ENCODE measurements at places on chromosomes 1 and 21.

GRCh38 chr1:169680377-169681019 lies 30.9 kb downstream of the SELL start:
- DNase-seq, result no peak

DNA sequence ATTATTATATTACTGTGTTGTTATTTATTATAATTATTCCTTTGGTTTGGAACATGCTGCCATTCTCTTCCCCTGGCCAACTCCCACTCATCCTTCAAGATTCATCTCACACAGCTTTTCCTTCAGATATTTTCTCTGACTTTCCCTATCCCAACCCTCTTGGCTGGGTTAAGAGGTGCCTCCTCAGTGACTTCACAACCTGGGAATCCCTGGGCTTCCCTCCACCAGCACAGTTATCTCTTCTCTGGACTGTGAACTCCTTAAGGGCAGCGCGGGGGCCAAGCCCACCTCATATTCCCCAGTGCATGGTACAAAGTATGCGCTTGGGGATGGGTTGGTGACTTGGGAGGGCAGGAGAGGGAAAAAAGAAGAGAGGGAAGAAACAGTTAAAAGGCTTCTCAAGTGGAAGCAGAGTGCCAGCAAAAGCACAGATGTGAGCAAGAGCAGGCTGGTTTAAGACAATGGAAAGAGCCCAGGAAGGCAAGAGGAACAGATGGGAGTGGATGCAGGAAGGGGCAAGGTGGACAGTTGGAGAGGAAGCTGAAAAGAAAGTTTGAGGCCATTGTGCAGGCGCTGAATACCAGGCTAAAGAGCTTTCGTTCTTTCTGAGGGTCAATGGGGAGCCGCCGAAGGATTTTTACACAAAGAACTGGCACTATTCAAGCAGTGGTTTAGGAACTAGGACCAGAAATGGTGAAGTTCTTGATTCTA lies 132.3 kb downstream of the BEND5 start:
- DNase-seq, result no peak

- no peak for DNase-seq
Measured at GRCh38 chr1:151978922-151979321, 14.7 kb downstream of the S100A10 start.

DNA sequence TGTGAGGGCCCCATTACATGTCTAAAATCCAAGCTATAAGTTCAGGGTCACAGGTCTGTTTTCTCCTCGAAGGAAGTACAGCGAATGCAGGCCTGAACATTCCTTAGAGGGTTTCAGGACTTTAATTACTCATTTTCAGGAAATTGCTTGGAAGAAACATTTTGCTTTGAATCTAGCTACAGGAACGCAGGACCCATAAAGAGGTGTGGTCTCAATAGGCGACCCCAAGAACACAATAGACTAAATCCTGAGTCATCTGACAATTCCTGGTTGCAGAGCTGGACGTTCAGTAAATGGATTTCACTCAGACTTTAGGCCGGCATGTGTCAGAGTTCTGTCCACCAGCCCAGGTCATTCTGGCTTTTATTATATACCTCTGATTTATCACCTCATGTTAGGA lies 1.0 kb upstream of the ERG start:
- no peak for DNase-seq

DNA sequence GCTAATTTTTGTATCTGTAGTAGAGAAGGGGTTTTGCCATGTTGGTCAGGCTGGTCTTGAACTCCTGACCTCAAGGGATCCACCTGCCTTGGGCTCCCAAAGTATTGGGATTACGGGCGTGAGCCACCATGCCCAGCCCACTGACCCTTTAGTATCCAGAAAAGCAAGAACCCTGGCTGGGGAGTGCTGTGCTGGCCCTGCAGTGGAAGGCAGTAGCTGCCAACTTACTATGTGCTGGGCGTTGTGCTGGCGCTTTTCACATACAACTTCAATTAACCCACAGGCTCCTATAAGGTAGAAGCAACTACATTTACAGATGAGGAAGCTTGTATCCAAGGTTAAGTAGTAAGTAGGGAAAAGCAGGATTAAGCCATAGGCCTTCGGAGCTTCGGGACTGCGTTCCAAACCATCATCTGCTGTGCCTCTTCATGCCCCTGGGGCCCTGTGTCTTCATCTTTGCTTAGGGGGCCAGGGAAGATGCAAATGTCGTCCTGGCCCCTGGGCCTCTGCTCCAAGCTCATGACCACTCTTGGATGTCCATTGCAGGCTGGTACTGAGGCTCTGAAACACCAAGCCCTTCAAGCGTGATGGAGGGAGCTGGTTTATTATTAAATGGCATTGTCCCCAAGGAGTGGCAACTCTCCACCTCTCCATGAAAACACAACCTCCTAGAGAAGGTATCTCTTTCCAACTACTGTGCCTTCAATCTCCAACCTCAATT lies 8.7 kb upstream of the CPLANE2 start:
- DNase-seq, result no peak

DNA sequence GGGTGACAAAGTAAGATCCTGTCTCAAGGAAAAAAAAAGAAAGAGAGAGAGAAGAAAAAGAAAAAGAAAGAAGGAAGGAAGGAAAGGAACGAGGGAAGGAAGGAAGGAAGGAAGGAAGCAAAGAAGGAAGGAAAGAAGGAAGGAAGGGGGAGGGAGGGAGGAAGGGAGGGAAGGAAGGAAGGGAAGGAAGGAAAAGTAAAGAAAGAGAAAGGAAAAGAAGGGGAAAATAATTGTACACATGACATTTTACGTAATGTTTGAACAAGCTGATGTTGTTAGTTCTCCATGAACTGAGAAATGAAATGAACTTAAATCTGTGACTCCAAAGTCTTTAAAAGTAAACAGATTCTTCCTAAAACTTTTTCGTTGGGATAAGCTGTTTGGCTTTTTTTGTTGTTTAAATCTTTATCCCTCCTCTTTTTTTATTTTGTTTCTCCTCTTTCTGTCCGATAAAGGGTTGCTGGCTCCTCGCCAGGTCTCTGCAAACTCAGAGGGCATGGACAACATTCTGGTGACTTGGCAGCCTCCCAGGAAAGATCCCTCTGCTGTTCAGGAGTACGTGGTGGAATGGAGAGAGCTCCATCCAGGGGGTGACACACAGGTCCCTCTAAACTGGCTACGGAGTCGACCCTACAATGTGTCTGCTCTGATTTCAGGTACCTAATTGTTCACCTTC lies 59.8 kb downstream of the IL12RB2 start:
- no peak for DNase-seq

- peak; percentile 88 for DNase-seq
Measured at GRCh38 chr1:157274698-157275534, 136.7 kb upstream of the ETV3 start.

DNA sequence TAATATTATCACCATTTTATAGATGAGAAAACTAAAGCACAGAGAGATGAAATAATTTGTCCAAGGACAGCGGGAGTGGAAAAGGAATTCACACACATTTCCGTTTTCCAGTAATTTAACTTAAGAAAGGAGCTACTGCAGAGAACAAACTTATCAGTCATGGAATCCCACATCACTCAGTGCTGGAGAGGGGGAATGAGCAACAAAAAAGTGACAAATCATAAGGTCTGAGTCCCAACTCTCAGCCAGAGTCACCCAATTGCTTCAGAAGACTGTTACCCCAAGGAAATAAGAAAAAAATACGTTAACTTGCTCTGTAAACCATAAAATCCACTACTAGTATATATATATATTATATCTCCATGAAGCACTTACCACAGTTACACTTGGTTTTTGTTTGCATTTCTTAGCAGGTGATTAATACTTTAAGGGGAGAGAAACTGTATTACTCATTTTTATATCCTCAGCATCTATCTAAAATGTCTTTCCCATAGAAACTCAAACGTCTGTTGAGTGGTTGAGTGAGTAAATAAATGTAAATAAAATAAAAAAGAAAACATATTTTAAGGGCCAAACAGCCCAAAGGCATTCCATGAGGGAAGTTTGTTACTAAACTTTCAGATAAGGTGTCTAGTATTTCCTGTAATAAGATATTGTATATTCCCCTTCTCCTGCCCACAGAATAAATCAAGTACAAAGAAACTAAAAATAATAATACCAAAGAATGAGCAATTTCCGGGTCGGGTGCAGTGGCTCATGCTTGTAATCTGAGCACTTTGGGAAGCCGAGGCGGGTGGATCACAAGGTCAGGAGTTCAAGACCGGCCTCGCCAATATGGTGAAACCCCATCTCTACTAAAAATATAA lies 76.8 kb downstream of the SLC45A1 start:
- no peak for DNase-seq

GRCh38 chr1:181023265-181024057 lies 791 bp upstream of the STX6 start:
- DNase-seq, result no peak

DNA sequence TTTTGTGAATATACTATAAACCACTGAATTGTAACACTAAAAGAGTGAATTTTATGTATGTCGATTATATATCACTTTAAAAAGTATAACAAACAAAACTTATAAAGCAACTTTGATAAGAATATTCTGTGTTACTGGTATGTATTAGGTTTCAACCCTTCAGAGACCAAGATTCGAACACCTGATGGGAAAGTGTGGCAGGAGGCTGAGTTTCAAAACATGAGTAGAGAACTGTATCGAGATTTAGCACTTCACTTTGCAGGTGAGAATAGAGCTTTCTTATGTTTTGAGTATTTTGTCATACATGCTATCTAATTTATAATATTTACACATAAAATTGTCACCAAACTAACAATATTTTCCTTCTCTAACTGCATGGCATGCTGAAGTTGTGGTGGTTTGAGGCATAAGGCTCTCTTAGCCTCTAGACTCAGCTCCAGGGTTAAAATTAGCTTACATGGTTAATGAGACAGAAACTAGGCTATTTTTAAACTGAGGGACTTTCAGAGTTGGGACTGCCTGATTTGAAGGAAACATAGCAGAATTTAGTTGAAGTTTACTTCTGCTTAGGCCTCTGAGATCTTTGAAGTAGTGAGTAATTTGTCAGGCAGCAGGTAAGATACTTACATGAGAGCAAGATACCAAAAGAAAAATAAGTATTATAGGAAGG lies 48.6 kb downstream of the CEP350 start:
- DNase-seq, result no peak

GRCh38 chr1:109493227-109493626 lies 667 bp upstream of the CYB561D1 start:
- DNase-seq, result no peak

DNA sequence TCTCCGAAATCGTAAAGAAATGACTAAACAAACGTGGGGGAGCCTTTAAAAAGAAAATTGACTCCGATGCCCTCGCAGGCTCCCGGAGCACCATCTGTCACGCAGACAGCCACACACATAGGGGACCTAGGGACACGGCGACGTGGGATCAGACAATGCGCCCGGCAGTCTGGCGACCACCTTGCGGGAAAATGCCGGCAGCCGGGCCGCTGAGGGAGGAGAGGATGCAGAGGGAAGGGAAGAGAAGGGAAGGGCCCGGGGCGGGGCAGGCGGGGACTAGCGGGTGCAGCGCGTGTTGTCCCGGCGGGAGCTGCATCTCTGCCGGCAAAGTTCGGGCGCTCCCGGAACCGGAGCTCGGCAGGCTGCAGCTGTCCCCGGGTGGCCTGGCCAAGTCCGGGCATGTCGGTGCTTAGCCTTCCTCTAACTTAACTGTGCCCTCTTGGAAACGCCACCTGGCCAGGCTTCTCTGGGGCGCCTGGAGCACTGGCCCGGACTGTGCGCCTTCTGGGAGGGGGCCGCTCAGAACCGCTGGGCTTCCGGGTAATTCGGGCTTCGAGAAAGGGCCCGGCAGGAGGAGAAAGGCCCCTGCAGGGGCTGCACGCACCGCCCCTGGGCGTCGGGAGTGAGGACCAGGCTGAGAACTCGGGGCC lies 1.8 kb downstream of the NHLH2 start:
- DNase-seq, result no peak

- DNase-seq, result no peak
Measured at GRCh38 chr1:227729881-227730629, 5.0 kb downstream of the JMJD4 start.

GRCh38 chr1:85295654-85296053 lies 19.2 kb upstream of the BCL10 start:
- DNase-seq, result no peak

- DNase-seq, result no peak
Measured at GRCh38 chr1:56345831-56346230, 233.5 kb downstream of the PLPP3 start.

GRCh38 chr1:63671514-63671913 lies 78.3 kb downstream of the PGM1 start:
- DNase-seq, result no peak

DNA sequence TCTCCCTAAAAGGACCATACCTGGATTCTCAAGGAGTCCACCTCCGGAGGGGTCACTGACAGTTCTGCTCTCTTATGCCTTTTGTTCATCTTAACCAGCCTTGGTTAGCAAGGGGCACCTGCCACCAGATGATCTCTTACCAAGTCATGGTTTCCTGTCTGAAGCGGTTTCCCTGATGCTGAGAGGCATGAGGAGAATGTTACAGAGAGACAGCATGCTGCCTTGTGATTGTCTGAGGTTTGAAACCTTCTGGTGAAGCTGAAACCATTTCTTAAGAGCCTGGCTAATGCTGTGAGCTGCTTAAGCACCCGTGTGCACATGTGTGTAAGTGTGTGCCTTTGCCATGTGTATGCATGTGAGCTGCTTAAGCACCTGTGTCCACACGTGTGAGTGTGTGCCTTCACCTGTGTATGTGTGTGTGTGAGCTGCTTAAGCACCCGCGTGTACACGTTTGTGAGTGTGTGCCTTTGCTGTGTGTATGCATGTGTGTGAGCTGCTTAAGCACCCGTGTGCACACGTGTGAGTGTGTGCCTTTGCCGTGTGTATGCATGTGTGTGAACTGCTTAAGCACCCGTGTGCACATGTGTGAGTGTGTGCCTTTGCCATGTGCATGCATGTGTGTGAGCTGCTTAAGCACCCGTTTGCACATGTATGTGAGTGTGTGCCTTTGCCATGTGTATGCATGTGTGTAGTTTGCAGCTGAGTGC lies 136.4 kb upstream of the COL6A1 start:
- no peak for DNase-seq

- no peak for DNase-seq
Measured at GRCh38 chr1:44678626-44679025, 4.1 kb downstream of the ARMH1 start.

DNA sequence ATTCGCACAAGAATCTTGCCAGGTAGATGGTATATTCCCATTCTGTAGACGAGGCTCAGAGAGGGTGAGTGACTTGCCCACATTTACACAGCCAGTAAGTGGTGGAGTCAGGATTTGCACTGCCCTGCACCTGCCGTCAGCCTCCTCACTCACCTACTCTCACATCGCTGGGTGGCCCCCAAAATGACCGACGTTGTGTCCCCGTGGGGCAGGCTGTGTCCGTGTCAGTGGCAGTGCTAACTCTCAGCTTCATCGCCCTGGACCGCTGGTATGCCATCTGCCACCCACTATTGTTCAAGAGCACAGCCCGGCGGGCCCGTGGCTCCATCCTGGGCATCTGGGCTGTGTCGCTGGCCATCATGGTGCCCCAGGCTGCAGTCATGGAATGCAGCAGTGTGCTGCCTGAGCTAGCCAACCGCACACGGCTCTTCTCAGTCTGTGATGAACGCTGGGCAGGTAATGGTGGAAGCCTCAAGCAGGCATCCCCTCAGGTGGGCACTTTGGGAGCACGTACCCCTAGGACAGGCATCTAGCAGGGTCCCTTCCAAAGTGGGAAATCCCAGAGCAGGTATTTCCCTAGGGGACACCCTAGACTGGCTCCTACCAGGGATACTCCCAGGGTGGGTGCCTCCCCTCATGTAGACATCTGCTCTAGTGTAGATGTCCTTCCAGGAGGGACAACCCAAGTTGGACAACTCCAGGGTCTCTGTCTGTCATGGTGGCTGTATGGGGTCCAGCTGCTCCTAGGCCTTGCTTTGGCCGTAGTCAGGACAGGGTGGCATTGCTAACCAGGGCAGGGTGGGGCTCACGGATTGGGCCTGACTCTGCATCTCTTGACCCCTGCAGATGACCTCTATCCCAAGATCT lies 3.4 kb downstream of the HCRTR1 start:
- no peak for DNase-seq

- no peak for DNase-seq
Measured at GRCh38 chr1:50139339-50140181, 30.8 kb downstream of the ELAVL4 start.
